ENCODE measurements at places on chromosomes 5 and 9. TPM values are rescaled to one million over a fixed set of nuclear protein-coding genes. Genes with fewer than 3 reads are reported as not detected.

The SCGB3A2 gene
- total RNA-seq: not detected

The SPACA9 gene
- 22.3 TPM for total RNA-seq

The COL27A1 gene
- total RNA-seq: 32.5 TPM

The RANBP17 gene
- 35.0 TPM for total RNA-seq

The PDLIM4 gene
- 19.1 TPM for total RNA-seq

The SVEP1 gene
- total RNA-seq: 14.1 TPM

The NDUFS4 gene
- total RNA-seq: 125 TPM

The PCDHB16 gene
- 3.8 TPM for total RNA-seq

The SH3RF2 gene
- total RNA-seq: 3.1 TPM

The KIAA1958 gene
- 11.2 TPM for total RNA-seq

The CNTFR gene
- total RNA-seq: 13.9 TPM

The DAPK1 gene
- 36.5 TPM for total RNA-seq

The AGXT2 gene
- not detected for total RNA-seq

The ARHGEF39 gene
- 0.27 TPM for total RNA-seq

The ANGPTL2 gene
- total RNA-seq: 11.4 TPM

The RPS23 gene
- 2,049 TPM for total RNA-seq

The PCDHB4 gene
- 8.7 TPM for total RNA-seq

The GMCL2 gene
- not detected for total RNA-seq

The LHX3 gene
- not detected for total RNA-seq

The DOCK2 gene
- total RNA-seq: 4.3 TPM

The CDK7 gene
- 29.7 TPM for total RNA-seq

The BTNL9 gene
- total RNA-seq: 43.5 TPM

The ZNG1F gene
- 13.3 TPM for total RNA-seq

The VAV2 gene
- total RNA-seq: 25.7 TPM

The RXRA gene
- 81.3 TPM for total RNA-seq

The GNA14 gene
- 19.9 TPM for total RNA-seq

The MYOZ3 gene
- 0.13 TPM for total RNA-seq

The SLC6A7 gene
- total RNA-seq: not detected

The C5 gene
- 3.4 TPM for total RNA-seq

The AFAP1L1 gene
- total RNA-seq: 15.9 TPM

The ZNF483 gene
- 26.2 TPM for total RNA-seq

The MACIR gene
- 16.5 TPM for total RNA-seq

The KLF9 gene
- 96.3 TPM for total RNA-seq

The KDM3B gene
- total RNA-seq: 89.4 TPM

The ZNF366 gene
- total RNA-seq: 1.3 TPM

The HRH2 gene
- 0.78 TPM for total RNA-seq

The CER1 gene
- total RNA-seq: not detected

The LHFPL2 gene
- total RNA-seq: 25.7 TPM

The NME5 gene
- 11.9 TPM for total RNA-seq

The PCDHGB1 gene
- 4.8 TPM for total RNA-seq

The FAM221B gene
- total RNA-seq: not detected

The TMEM232 gene
- total RNA-seq: 12.1 TPM

The FOXD4L4 gene
- total RNA-seq: 0.27 TPM

The KCNT1 gene
- not detected for total RNA-seq

The SLC24A2 gene
- total RNA-seq: not detected

The IFNK gene
- not detected for total RNA-seq

The CCL28 gene
- total RNA-seq: 44.7 TPM

The CCDC192 gene
- 1.3 TPM for total RNA-seq

The ADAMTS16 gene
- total RNA-seq: 0.11 TPM

The SUB1 gene
- 217 TPM for total RNA-seq

Data from thyroid gland (tissue), 4 donors.